NCI-H446 (cell line): ENCODE measurements at places on chromosomes 3 and 15.

GRCh38 chr3:127606981-127607595, 8.9 kb downstream of the MCM2 start:
- no peak for DNase-seq

GRCh38 chr3:46359733-46360493, 6.0 kb downstream of the CCR2 start:
- no peak for DNase-seq

DNA sequence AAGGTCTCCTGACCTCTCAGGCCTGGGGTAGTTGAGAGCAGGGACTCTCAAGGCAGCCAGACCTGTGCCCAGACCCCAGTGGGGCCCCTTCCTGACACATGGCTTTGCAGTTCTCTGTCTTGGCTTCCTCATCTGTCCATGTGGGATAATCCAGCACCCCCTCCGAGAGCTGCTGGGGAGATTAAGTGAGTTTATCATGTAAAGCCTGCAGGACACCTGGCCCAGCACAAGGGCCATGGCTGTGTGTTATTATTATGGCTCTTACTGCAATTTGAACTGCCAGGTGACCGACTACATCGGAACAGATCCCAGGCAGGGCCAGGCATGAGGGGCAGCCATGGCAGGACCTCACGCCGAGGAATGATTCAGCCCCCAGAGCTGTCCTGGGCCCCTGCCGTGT, 12.6 kb downstream of the DUSP7 start:
- DNase-seq: no peak

GRCh38 chr15:47339800-47340570, 377.3 kb upstream of the SEMA6D start:
- no peak for DNase-seq

- peak; percentile 15 for DNase-seq
Measured at GRCh38 chr3:168053115-168053514, 42.6 kb downstream of the GOLIM4 start.

DNA sequence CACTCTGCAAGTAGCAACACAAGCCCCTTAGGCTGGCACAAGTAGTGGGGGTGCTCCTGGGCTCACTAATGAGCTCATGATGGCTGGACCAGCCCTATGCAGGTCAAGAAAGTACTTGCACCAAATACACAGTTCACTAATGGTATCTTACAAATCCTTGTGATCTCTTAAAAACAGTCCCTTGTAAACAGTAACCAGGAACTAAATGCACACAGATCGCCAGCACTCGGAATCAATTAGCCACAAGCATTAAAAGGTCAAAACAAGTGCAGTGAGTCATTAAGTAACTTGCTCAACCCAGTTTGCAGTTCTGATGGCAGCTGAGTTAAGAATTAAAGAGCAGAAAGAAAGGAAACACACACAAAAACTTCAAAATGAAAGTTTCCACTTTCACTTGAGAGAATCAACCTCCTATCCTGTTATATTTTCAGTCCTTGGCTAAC, 43.2 kb downstream of the ARHGEF3 start:
- no peak for DNase-seq

DNA sequence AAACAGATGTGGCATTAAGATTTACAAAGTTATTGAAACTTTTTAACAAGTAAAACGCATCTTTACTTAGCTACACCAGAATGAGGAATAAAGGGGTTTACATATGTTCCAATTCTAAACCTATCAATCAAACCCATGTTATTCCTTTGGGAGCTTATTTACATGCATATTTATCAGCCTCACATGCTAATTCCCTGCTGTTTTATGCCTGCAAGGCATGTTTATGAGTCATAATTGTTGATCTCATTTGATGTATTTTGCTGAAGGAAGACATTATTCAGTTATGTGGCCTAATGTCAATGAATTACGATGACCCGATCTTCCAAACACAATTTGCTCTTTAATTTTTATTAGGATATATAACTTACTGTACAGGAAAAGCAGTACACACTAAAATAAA, 272.9 kb downstream of the TBC1D5 start:
- DNase-seq: no peak

DNA sequence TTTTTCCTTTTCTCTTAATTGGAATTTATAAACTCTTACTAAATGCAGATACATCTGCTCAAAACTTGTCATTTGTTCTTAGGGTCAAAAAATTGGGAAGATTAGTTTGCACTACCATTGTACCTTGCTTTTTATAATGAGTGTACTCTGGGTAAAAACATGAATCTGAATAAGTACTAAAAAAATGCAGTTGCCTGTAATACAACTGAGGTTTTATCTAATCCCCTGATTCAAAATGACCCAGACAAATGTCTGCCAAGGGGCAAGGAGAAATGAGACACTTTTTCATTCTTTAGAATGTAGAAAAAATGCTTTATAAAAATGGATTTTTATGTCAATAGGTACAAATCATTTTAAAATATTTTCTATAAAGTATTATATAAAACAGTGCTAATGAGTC, 42.4 kb downstream of the RASA2 start:
- DNase-seq: no peak
